EH (cell line): ENCODE measurements at places on chromosomes 13 and 19.

DNA sequence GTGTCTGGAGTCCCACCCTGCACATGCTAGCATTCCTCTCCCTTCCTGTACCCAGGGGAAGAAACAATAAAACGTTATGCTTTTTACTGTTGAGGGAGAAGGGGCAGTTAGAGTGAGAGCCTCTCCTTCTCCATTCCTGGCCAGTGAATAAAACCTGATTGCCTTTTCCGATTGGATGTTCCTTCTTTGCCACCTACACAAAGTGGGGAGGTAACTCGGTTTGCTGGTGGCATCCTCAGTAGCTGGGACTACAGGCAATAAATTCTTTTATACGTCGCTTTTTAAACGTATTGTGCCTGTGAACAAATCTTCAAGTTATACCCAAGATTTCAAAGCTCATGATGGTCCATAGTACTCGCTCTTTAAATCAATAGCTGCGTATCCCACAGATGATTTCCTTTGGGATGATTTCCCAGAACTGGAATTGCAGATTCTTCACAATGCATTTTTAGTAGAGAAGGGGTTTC is 660 bp upstream of the MVB12A start:
- peak; percentile 18 for DNase-seq

DNA sequence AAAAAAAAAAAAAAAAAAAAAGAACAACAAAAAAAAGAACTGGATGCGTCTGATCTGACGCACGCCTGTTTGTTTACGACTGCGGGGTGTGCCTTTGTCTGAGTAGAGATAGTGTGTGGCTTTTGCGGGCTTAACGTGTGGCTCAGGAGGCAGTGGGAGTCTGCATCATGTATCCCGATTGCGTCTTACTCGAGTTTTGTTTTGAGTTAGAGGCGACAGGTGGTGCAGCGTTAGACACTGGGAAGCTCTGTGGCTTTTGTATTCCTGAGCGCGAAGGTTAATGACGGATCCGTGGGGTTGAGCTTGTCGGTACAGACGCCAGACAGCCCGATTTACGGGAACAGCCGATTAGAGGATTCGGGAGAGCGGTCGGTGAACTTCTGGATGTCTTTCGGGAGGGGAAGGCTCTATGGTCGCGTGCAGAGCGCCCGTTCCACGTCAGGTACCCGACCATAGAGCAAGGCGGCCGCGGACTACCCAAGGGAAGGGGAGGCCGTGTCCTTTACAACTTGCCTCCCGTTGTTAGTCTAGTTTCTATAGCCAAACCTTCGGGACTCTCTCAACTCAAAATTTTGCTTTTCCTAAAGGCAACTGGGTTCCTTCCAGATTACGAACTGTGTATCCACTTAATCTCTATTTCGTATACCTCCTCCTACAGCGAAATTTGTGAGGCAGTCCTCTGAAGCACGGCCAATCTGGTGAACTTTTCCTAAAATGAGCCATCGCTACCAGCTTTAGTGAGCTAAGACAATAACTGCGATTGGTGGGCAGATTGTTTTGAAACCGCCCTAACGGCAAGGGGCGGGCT is 926 bp upstream of the HNRNPUL1 start:
- DNase-seq: peak; percentile 62

DNA sequence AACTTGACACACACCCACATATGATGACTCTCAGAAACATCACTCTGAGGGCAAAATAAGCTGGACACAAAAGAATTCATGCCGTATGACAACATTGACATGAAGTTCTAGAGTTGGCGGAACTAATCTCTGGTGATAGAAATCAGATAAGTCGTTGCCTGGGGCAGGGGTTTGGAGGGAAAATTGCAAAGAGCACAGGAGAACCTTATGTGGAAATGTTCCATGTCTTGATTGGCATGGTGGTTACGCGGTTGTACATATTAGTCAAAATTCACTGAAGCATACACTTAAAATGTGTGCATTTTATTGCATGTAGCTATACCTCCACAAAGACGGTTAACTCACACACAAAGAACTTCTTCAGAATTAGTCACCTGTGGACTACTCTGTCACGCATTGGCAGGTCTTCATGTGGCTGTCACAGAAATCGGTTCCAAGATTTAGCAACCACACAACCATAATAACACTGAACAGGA is 137.8 kb upstream of the GJB6 start:
- no peak for DNase-seq

- no peak for DNase-seq
These were observed 20.9 kb downstream of the FCHO1 start for GRCh38 chr19:17772172-17772571.

DNA sequence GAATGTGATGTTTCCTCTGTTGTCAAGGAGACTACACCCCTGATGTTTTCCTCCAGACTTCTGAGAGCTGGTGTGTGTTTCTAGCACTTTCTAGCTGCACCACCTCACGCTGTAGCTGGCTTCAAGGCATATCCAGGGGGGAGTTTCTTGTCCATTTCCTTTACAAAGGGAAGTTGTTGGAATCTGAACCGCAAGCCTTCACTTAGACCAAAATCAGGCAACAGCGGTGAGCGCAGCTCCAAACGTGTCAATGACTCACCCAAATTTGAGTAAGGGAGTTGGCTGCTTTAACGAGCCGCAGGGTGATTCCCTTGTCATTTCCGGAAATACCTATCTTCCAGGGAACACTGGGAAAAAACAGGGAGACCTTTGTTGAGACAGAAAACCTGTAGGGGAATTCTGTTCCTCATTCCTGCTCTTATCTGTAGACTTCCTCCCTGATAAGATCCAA is 2.5 kb downstream of the LDLR start:
- peak; percentile 96 for DNase-seq

DNA sequence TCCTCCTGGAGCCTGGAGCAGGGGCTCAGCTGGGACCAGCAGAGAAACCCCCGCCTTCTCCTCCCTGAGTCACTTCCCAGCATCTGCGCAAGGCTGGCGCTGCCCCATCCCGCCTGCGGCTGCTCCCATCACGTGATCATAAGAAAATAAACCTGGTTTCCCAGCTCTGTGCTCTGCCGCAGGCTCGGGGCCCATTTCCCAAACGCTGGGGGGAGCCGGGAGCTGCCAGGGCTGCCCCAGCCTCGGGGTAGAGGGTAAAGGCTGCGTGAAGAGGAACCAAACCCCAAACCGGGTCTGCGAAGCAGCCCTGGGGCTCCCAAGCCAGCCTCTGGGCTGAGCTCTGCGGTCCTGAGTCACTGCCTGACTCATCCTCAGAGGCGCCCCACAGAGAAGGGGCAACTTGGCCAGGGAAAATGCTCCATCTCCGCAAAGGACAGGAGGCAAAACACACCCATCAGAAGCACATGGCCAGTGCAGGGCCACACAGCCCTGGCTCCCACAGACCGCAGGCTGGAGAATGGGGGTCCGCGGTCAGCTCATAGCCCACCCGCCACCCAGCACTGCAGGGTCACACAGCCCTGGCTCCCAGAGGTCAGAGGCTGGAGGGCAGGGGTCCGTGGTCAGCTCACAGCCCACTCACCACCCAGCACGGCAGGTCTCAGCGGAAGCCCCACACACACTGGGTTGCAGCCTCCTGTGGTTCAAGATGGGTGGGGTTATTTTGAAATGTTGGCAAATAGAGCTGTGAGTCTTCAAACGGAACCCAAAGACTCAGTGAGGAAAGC is 67.1 kb downstream of the RASA3 start:
- peak; percentile 100 for DNase-seq

DNA sequence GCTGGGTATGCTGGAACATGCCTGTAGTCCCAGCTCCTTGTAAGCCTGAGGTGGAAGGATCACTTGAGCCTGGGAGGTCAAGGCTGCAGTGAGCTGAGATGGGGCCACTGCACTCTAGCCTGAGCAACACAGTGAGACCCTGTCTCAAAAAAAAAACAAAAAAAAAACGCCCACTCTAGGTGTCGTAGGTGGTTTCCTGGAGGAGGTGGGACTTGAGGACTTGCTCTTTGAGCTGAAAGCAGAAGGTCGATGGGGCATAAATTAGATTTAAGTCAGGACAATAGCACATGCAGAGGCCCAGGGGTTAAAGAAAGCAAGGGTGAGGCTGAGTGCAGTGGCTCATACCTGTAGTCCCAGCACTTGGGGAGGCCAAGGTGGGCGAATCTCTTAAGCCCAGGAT is 12.9 kb upstream of the ILF3 start:
- DNase-seq: no peak

GRCh38 chr19:4730740-4731171 is 7.1 kb upstream of the DPP9 start:
- DNase-seq: peak; percentile 29

GRCh38 chr19:18762125-18763023 is 28.7 kb downstream of the COMP start:
- peak; percentile 6 for DNase-seq

DNA sequence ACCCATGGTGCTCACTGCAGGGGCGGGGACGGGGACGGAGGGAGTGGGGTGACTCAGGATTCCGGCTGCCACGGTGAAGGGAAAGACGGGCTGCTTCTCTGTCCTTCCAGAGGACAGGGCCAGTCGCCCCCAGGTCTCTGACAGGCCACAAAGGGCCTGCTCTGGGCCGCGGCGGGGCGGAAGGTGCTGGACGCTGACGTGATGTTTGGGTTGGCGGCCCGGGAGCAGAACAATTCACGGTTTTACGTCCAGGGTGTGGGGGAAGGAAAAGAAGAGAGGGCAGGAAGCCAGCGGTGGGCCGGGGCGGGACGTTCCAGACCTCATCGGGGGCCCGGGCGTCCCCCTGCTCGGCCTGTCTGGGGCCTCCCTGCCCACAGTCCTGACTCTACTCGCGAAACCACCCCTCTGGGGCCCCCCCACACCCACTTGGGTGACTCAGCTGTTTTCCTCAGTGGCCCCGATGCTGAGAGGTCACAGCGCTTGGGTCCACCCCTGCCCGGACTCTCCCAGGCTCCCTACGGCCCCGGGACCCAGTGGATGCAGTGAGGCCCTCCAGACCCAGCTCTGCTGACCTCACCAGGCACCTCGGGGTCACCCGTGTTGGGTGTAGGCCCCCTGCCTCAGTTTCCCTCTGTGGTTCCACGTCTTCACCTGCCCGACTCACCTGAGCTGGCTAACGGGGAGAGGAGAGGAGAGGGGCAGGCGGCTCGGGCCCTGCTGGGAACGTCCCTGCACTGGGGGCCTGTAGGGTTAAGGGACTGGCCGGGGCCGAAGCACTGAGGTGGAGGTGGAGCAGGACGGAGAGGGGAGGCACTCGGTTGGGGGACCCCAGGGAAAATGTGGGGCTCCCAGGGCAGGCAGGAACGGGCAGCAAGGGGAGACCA is 29.2 kb downstream of the PIP5K1C start:
- DNase-seq: peak; percentile 88

- DNase-seq: peak; percentile 35
These were observed 15.3 kb upstream of the RAB8A start for GRCh38 chr19:16096280-16096855.

DNA sequence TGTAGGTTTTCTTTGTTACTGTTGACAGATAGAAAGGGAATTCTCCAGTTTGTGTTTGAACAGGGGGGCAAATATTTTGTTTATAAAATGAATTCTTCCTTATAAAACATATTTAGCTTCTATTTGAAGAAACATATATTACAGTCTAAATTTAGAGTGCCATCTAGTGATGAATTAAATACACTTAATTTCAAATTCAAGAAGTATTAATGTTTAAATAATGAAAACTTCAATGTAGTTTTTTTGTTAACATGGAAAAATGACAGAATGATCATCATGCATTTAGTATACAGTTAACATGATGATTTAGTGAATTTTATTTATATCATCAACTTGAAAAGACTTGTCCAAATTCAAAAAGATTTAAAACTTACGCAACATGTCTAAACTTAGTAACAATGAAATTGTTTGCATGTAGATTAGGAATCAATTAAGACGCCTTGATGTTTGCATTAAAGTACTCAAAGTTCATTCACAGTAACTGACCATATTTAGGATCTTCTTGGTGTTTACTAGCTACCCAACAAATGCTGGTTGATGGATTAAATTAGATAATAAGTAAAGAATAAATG is 765.9 kb upstream of the SLITRK1 start:
- peak; percentile 4 for DNase-seq

DNA sequence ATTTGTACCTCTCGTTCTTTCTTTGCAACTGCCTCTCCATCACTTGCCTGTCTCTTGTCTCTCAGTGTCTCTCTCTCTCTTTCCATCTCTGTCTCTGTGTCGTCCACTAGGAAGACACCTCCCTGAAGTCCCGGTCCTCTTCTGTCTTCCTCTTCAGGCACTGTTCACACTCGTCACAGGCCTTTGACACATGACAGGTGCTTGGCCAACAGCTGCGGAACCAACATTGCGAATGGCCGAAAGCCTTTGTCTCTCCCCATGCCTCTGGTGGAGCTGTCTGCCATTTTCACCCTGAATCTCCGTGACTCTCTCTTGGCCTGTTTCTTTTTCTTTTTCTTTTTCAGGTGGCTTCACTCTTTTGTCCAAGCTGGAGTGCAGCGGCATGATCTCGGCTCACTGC is 2.8 kb downstream of the HIPK4 start:
- DNase-seq: no peak

DNA sequence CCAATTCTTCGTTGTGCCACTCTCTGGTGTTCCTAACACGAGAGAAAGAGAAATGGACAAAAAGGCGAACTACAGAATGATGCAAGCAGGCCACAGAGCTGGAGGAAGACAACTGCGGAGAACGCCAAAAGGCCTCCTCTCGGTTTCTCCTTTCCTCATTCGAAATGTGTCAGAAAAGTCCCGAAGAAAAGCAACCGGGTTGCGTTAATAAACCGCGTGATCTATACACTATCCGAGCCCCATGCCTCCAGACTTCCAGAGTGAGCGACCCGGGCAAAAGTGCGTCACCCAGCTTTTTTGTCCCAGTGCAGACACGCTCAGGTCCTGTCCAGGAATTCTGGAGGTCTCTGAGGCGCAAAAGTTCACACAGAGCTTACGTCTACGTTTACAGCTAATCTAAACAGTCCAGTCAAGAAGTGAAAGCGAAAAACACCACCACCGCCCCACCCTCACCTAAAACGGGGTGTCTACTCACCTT is 413 bp downstream of the N4BP2L2 start:
- DNase-seq: peak; percentile 58

DNA sequence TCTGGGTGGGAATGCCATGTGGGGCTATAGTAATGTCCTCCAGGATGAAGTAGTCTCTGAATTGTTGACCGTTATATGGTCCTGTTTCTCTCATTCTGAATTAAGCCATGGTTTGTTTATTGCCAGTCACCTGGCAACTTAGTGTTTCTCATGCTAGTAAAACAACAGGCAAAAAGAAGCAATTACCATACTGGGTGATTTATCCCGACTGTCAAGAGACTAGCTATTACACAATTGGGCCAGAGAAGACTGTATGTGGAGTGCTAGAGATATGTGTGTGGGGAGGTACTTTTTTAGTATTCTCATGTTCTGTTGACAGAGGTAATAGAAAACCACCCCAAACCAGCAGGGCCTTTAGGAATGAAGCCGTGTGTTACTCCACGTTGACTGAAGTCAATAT is 258.2 kb downstream of the TDRD3 start:
- DNase-seq: no peak

GRCh38 chr19:48772503-48772953 is 17.2 kb downstream of the FGF21 start:
- DNase-seq: no peak

GRCh38 chr13:37306778-37307544 is 201.5 kb upstream of the CSNK1A1L start:
- peak; percentile 95 for DNase-seq

DNA sequence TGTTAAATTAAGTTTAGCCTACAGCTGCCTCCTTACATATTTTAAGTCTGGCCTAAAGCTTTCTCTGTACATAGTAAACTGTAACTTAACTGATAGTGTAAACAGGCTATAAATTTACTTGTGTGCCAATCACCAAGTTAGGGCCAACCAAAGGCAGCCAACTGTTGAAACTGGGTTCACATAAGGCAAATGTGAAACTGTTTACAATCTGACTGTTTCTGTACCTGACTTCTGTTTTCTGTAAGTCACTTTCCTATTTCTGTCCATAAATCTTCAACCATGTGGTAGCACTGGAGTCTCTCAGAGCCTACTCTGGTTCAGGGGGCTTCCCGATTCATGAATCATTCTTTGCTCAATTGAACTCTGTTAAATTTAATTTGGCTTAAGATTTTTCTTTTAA is 103.1 kb downstream of the RAP2A start:
- no peak for DNase-seq
